BJ (cell line): ENCODE measurements at places on chromosomes 1 and 21.

DNA sequence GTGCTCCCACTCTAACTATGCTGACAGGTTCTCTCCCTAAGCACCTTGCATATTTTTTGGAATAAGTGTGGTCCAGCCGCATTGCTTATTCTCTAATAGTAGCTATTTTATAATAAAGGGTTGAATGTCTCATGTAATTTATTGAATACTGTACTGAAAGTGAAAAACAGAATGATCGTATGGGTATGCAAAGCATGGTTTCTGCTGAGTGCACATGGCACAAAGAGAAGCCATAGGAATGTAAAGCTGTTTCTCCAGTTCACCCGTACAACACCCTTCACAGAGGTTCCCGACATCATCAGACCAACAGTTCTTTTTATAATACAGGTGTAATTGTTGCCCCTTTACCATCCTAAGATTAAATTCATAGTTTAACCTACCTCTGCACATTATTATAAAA, 8.9 kb upstream of the HAO2 start:
- no peak for DNase-seq

- DNase-seq: no peak
These were observed 3.7 kb upstream of the CCN1 start for GRCh38 chr1:85576642-85577418.

DNA sequence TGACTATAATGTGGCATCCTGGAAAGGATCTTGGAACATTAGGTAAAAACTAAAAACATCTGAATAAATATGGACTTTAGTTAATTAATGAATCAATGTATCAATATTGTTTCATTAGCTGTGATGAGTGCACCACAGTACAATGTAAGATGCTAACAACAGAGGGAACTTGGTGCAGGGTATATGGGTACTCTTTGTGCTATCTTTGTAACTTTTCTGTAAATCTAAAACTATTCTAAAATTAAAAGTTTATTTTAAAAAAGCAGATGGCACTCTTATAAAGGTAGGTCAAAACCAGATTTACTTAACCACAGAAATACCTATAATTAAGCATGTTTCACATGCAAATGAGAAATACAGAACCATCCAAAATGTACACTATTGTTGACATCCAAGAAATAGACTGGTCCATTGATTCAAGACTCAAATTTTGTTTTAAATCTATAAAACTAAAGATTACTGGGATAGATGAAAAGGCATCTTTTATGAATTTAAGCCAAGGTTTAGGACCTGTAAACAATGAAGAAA, 38.4 kb downstream of the ACBD3 start:
- DNase-seq: no peak

DNA sequence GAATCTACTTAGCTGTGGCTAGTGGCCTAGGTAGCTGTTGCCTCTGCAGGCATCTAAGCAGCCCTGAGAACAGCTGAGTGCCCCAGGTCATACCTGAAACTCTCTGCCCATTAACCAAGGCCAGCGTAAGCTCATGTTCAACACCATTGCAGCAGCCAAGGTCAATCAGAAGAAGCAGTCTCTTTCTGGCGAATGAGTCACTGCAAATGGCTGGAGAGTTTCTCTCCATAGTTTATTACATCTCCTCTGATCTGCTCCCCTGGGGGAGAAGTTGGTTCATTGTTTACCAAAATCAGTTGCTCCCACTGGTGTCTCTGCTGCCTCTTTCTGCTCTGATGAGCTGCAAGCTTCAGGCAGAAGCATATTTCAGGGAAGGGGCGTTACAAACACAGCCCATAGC, 6.9 kb upstream of the BCL9 start:
- no peak for DNase-seq
